ENCODE measurements at places on chromosomes 11 and 22.

- DNase-seq: no peak
These were observed 27.3 kb upstream of the KRTAP5-6 start for GRCh38 chr11:1669546-1670218.

- no peak for DNase-seq
These were observed 1.4 kb downstream of the SH3BP1 start for GRCh38 chr22:37640591-37641560.

DNA sequence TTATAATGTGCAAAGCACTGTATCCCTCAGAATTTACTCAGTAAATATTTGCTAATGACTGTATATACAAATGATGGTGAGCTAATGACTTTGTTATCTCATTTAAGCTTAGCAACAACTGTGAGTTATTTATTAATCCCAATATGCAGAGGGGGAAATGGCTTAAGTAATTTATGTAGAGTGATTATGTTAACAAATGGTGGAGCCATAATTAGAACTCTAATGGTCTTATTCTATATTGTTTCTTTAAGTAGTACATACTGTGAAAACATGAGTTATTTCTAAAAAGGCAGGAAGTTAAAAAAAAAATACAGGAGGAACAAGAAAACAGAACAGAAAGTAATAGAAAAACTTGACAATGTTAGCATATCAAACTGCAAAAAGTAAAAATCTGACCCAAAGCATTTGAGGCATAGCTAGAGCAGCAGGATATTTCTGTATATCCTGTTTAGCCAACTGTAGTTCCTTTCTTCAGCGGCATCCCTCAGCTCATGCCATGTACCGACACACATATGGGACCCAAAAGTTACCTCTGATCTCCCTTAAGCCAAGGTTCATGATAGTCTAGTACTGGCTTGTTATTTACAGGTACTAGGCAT lies 94.2 kb downstream of the FCHSD2 start:
- no peak for DNase-seq

DNA sequence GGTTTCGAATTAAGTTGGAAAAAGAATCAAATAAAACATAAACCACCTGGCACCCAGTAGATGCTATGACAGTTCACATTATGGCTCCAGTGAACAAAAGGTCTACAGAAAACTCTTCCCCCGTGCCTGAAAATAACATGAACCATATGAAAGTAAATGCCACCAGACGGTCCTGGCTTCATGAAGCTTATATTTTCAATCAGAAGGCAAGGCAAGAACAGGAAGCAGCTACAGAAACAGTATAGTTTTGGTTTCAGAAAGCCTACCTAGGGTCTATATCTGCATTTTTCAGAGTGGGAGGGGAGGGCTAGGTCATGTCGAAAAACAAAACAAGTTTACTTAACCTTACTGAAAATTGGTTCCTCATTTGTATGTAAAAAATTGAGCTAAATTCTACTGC lies 9.8 kb downstream of the RAB30 start:
- no peak for DNase-seq

GRCh38 chr22:28464127-28464526 lies 215.5 kb downstream of the TTC28 start:
- DNase-seq: no peak

DNA sequence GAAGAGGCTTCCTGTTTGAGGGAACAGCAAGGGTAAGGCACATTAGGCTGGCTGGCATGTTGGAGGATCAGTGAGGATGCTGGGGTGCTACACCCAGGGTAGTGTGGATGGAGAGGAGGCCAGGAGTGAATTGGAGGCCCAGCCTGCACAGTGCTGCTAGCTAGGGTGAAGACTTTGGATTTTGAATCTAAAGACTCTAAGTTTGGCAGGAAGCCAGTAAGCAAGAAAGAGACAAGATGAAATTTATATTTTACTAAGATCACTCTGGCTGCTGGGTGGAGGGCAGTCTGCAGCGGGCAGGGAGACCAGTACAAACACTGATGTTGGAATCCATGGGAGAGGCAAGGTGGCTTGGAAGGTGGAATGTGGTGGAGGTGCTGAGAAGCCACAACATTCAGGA lies 43.6 kb downstream of the TSPAN18 start:
- no peak for DNase-seq

DNA sequence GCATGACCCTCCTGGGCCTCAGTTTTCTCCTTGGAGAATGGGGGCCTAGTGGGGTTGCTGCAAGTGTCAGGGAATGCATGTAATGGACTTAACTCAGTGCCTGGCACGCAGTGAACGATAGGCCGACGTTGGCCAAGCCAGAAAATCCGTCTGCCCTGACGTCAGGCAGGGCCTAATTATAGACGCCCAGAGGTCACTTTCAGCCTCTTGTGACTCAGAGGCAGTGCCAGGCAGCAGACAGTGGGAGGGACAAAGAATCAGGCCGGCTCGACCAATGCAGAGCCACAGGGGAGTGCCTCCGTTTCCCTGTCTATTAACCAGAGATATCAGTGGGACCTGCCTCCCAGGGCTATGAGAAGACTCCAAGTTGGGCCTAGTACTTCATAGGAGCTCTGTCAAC lies 115.0 kb downstream of the MN1 start:
- no peak for DNase-seq

GRCh38 chr22:22546490-22546889 lies 12.6 kb downstream of the PRAME start:
- DNase-seq: peak; percentile 89

- no peak for DNase-seq
These were observed 231.1 kb downstream of the SWAP70 start for GRCh38 chr11:9895006-9895405.

DNA sequence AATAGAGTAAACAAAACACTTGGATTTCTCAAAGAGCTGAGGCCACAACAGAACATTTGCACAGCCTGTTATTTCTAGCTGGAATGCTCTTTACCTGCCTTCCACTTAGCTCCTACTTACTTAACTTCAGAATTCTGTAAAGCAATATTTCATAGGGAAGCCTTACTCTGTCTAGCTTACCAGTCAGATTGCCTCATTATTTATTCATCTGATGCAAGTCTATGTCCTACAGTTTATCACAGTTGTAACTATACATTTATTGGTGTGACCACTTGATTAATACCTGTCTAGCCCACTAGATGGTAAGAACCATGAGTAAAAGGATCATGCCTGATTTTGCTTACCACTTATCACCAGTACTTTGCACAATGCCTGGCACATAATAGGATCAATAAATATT lies 56.1 kb upstream of the ME3 start:
- DNase-seq: no peak

DNA sequence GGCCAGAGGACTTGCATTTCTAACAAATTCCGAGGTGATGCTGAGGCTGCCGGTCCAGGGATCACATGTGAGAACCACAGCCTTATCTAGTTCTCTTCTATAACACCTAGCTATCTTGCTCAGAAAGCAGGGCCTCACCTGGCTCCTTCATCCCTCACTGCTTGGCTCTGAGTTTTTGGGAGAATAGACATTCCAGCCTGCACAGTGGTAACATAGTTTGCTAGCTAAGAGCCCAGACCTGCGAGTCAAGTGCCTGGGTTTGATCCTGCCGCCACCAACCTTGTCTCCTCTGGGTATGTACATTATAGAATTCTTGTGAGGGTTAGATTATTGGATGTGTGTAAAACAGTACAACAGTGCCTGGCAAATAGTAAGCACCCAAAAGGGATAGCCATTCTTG lies 13.5 kb upstream of the POU2AF1 start:
- DNase-seq: no peak

GRCh38 chr11:84720706-84721402 lies 906.3 kb downstream of the DLG2 start:
- no peak for DNase-seq

- DNase-seq: no peak
These were observed 650.8 kb upstream of the KIRREL3 start for GRCh38 chr11:127651175-127651887.

GRCh38 chr11:102589047-102589459 lies 36.1 kb downstream of the MMP20 start:
- peak; percentile 36 for DNase-seq

DNA sequence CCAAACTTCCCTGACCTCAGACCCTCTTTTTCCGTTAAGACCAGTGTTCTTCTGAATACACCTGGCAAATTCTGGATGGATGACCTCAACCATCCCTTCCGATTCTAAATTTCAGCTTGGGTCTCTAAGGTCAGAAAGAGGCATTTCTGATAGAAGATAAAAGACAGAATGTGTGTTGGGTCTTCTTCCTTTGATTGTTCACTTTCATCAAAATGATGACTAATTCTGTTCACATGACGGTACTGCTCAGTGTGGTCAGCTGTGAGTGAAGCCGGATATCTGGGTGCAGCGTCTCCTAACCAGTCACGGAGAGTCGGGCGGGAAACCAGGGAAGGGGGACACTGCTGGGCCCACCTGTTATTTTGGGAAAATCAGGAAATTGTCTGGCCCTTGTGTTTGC lies 151.6 kb upstream of the NAV2 start:
- DNase-seq: no peak

- DNase-seq: no peak
These were observed 15.6 kb downstream of the PLA2G6 start for GRCh38 chr22:38165922-38166593.

GRCh38 chr11:77351281-77351886 lies 49.9 kb upstream of the GDPD4 start:
- DNase-seq: no peak

DNA sequence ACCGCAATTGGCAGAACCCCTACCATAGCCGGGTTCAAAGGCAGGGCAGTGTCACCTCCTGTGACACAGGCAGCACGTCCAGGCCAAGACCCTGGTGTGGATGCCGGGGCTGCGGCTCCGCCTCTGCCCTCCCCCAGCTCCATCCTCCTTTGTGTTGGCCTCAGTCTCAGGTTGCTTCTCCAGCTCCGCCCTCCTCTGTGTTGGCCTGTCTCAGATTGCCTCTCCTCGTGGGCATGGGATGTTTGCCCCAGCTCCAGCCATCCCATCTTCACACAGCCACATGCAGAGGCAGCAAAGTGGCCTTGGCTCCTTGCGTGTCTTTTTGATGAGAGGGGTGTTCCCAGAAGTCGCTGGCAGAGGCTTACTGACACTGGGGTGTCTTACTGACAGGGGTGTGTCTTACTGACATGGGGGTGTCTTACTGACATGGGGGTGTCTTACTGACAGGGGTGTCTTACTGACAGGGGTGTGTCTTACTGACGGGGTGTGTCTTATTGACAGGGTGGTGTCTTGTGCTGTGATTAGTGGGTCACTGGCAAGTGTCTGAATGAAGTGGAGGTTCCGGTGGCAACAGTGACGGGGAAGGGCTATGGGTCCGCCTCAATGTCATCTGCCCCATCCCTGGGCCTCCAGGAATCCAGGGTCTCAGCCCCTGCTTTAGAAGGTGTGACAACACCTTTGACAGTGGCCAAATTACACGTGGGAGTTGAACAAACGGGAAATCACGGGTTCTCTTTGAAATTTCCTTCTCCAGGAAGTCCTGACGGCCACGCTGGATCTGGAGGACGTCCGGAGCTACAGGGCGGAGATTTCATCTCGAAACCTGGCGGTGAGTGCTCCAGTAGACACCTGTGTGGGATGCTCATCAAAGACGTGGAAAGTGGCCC lies 24.9 kb downstream of the NADSYN1 start:
- DNase-seq: no peak

DNA sequence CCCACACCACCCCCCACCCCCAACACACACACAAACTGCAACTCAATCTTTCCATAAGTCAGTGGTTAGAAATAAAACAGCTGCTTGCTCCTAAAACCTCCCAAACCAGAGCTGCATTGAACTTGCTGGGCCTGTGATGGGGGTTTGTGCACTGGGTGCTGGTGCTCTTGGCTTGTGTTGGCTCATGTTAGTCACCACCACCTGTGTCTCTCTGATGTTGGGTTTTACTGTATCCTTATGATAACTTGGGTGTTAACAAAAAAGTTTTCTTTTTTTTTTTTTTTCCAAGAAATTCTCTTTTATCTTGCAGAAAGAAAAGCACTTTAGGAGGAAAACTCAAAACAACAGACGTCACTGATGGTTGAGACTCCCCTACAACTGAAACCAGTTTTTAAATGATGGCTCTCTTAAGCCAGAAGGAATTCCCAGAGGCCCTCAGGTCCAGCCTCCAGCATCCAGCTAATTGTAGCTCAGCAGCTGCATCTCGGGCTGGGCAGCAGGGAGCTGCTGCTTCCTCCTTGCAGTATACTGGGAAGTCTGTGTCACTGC lies 79.9 kb upstream of the DRD2 start:
- DNase-seq: no peak

GRCh38 chr11:48096588-48097525 lies 116.5 kb downstream of the PTPRJ start:
- DNase-seq: no peak

DNA sequence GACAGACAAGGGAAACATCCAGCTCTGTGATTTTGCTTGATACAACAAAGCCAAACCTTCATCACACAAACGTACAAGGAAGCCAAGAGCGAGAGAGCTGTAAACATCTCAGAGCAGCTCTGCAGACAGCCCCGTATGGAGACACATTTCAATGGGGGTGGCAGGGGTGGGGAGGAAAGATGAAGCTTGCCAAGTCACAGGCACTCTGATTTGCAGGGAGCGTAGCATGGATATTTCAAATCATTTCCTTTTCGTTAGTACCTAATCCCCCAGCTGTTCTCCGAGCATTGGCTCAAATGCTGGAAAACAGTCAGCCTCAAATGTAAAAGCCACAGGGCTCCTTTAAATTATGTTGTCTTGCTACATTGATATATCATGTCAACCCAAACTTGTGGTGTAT lies 458.9 kb upstream of the CADM1 start:
- no peak for DNase-seq

DNA sequence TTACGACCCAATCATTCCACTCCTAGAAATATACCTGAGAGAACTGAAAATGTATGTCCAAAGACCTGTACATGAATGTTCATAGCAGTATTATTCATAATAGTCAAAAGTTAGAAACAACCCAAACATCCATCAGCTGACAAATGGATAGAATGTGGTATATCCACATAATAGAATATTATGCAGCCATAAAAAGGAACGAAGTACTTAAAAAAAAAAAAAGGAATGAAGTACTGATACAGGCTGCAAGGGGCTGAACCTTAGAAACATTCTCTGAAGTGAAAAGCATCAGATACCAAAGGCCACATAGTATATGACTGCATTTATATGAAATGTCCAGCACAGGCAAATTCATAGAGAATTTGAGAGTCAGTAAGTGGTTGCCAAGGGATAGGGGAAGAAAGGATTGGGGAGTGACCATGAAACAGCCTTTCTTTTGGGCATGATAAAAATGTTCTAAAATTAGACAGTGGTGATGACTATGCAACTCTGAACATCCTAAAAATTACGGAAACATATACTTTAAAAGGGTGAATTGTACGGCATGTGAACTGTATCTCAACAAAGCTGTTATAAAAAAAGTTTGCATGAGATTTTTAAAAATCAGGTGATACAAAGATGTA lies 1.8 kb downstream of the TPST2 start:
- peak; percentile 75 for DNase-seq
